ENCODE measurements at places on chromosomes 5 and 9.

- DNase-seq, result no peak
These were observed 601.1 kb downstream of the TLR4 start for GRCh38 chr9:118305331-118305730.

DNA sequence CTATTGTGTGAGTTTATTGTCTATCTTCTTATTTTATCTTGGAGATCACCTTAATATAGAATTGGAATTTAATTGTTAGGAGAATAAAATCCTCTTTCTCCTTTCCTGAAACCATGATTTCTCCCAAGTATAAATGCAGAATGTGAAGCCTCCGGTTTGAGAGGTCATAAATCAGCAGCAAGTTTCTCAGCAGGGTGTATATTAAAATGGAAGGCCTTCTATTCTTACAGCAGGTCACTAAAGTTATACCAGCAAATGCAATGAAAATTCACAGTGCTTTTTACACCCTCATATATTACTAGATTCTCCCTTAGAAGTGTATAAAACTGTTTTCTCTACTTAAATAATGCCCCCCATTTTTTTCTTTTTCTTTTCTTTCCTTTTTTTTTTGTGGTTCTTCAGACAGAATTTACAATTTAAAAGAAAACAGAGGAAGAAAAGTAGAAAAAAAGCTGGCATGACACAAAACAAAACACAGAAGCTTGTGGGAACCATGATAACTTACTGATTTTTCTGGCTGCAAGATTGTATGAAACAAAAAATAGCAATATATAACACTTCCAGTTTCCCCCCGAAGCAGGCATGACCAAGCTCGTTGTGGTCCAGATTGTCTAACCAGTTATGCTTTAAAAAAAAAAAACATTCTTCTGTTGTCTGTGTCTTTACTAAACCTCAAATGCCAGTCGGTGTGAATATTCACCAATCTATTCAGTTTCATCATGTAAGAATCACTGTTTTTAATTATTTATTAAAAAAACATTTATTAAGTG is 211.2 kb downstream of the RAB3C start:
- DNase-seq, result no peak

GRCh38 chr9:98333703-98334582 is 78.5 kb upstream of the TBC1D2 start:
- DNase-seq, result peak; percentile 72

DNA sequence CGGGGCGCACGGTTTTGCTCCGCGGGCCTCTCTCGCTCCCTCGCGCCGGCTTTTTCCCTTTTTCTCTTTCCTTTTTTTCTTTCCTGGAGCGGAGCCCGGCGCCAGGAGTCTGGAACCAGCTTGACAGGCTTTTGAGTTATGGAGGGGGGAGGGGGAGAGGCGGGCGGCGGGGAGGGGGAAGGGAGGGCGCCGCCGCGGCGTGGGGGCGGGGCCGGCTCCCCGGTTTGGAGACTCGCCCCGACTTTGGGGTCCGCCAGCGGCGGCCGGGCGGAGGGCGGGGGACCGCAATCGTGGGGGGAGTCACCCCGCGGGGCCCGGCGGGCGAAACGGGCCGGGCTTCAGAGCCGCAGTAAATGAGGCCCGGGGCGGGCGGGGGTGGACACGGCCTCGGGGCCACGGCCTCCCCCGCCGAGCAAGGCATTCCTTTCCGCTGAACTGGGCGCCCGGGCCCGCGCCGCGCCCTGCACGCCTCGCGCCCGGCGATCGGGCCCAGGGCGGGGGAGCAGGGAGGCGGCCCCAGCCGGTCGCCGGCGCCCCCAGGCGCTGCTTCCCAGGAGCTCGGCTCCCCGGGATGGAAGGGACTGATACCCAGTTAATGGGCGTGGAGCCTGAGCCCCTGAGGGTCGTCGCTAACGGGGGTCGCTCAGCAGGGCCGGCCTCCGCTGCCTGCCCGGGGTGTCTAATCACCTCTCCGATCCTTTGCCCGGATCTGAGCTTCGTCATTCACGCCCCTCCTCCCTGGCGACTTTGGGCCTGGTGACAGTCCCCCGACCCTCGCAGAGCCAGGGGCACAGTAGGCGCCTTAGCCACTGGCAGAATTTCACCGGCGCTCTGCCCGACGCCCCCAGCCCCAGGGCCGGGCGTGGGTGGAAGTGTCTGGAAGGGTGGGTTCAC is 138.1 kb downstream of the C9orf50 start:
- DNase-seq, result peak; percentile 97

GRCh38 chr5:68518286-68518685 is 302.7 kb downstream of the PIK3R1 start:
- DNase-seq, result no peak

DNA sequence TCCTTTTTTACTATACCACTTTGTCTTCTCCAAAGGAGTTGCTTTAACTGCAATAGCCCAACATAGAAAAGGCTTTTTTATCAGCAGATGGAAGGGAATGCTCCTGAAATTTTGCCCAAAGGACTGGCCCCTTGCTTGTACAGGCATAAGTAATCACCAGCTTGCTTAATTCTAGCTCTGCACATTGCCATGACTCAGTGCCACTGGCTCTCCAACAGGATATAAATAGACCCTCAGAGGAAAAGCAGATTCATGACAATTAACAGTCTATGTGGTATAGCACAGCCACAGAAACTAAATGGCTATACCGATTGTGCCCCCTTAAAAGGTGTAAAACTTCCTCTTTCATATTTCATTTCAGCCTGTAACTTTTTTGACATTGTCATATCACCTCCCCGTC is 227.0 kb downstream of the ZNF608 start:
- peak; percentile 83 for DNase-seq

- DNase-seq, result no peak
These were observed 7.6 kb upstream of the NUP214 start for GRCh38 chr9:131117762-131118145.

DNA sequence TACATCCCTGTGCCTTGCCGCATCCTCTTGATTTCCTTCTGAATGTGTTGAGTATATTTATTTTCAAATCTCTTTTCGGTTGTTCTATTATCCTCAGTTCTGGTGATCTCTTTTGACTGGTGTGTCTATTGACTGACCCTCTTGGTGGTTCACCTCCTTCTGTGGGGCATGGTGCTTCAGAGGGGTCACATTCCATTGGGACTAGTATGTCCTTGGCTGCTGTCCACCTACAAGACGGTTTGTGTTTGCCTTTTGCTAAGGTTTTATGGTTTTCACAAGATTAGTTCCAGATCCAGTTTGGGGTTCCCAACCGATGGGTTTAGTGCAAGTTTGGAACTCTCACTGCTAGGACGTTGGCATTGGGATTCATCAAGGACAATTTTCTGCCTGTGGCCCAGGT is 66.6 kb downstream of the PHF2 start:
- DNase-seq, result peak; percentile 65

GRCh38 chr9:120925535-120926396 is 830 bp downstream of the TRAF1 start:
- DNase-seq, result peak; percentile 91

All from astrocyte of the hippocampus (primary cell).